Activated CD4-positive, alpha-beta memory T cell treated with anti-CD3 and anti-CD28 coated beads, Interleukin-2, amount 10 ng/mL, durations not matched to agents 7 days and 5 days (primary cell): ENCODE measurements at places on chromosomes 1 and 21. TPM values are rescaled to one million over a fixed set of nuclear protein-coding genes. Genes with fewer than 3 reads are reported as not detected.

GRCh38 chr1:168419736-168420135 is 124.1 kb downstream of the XCL2 start:
- no peak for DNase-seq

DNA sequence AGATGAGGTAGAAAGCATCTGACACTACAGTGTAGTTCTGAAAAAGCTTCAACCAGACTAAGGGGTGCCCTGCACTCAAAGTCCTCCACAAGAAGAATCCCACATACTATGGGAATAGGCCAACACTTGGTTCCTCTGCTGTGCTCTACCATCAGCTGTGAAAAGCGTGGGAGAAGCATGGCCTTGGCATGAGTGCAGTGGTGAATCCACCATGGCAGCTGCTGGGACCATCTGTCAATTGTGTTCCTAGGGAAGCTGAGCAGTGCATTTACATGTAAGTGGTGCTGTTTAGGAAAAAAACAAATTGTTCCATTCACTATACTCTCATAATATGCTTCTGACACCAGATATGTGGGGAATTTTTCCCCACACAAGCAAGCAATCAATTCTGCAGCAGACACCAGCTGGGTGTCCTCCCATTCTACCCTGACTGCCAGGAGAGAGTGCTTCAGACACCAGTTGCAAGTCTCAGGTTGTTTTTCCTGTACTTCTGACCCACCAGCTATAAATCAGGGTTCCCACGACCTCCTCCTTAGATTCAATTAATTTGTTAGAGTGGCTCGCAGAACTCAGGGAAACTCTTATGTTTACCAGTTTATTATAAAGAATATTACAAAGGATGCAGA is 230.8 kb upstream of the CHRM3 start:
- no peak for DNase-seq

DNA sequence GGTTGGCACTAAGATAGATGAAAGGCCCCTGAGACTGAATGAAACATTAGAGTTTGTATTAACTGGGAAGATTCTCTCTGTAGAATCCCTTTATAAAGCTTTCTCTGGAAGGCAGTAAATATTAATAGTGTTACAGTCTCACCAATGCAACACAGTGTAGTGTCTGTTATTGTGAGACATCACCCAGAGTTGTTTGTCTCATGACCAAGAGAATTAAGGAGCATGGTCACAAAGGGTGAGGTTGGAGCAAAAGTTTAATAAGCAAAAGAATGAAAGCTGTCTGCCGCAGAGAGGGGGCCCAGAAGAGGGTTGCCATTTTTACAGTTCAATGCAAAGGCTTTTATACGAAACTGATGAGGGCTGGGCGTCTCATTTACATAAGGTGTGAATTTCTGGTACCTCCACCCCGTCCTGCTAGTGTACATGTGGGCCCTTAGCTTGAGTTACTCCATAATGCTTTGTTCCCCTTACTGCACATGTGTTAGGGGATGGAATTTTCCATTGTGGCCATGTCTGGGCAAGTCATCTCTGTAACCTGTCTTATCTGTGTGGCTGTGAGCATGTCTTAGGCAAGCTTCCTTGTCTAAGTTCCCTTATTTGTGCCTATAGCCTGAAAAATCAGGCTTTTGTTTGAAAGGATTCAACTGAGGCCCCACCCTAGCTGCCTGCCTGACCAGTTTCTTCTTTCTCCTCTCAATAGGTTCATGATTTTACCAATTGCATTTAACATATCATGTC is 184.1 kb downstream of the RASAL2 start:
- no peak for DNase-seq

DNA sequence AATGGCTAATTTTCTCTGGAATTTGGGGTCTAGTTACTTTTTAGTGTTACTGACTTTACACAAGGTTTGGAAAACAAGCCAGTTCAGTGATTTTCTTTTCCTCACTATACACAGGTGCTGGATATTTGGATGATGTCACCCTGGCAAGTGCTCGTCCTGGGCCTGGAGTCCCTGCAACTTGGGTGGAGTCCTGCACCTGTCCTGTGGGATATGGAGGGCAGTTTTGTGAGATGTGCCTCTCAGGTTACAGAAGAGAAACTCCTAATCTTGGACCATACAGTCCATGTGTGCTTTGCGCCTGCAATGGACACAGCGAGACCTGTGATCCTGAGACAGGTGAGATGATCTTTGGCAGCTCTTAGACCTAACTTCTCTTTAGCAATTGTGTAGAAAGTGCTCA is 64.5 kb upstream of the LAMC2 start:
- DNase-seq = no peak

GRCh38 chr1:33348194-33348593 is 27.3 kb upstream of the A3GALT2 start:
- no peak for DNase-seq

- DNase-seq = no peak
These were observed at the start of gene CASQ2 for GRCh38 chr1:115768549-115768948. TSS of gene CASQ2 (minus strand) at chr1:115768714. CDS start at chr1:115768541, 173 bp downstream.

The CA6 gene
- 0.18 TPM for total RNA-seq

The CACHD1 gene
- total RNA-seq = not detected

The AGL gene
- 13.9 TPM for total RNA-seq

The VHLL gene
- total RNA-seq = not detected
